ENCODE measurements at places on chromosomes 4 and X. TPM values are rescaled to one million over a fixed set of nuclear protein-coding genes. Genes with fewer than 3 reads are reported as not detected.

FABP2 gene
- not detected for total RNA-seq

SLBP gene
- 39.0 TPM for total RNA-seq

SRPX2 gene
- not detected for total RNA-seq

GDPD2 gene
- total RNA-seq, result not detected

RHOXF2 gene
- total RNA-seq, result not detected

PHEX gene
- total RNA-seq, result under 0.01 TPM

IL15 gene
- 4.0 TPM for total RNA-seq

PLP1 gene
- not detected for total RNA-seq

BEX2 gene
- 41.7 TPM for total RNA-seq

MAGED2 gene
- total RNA-seq, result 109 TPM

OPN1MW3 gene
- total RNA-seq, result not detected

SLITRK4 gene
- 1.1 TPM for total RNA-seq

TNMD gene
- not detected for total RNA-seq

AFF2 gene
- total RNA-seq, result 2.7 TPM

P2RY4 gene
- 0.81 TPM for total RNA-seq

PFKFB1 gene
- total RNA-seq, result 0.27 TPM

KLHL13 gene
- total RNA-seq, result 10.0 TPM

KIAA1210 gene
- total RNA-seq, result not detected

RHOXF1 gene
- not detected for total RNA-seq

BEX1 gene
- 10.0 TPM for total RNA-seq

PLAC1 gene
- 0.27 TPM for total RNA-seq

ZNF141 gene
- total RNA-seq, result 11.0 TPM

SCRG1 gene
- not detected for total RNA-seq

MCTS1 gene
- 7.3 TPM for total RNA-seq

CXCR3 gene
- 0.27 TPM for total RNA-seq

EOLA2 gene
- total RNA-seq, result 21.5 TPM

LGI2 gene
- total RNA-seq, result not detected

GRIA3 gene
- not detected for total RNA-seq

CXorf49B gene
- total RNA-seq, result not detected

LDB2 gene
- total RNA-seq, result under 0.01 TPM

FAM9C gene
- total RNA-seq, result not detected

NLGN3 gene
- total RNA-seq, result 1.3 TPM

NLGN4X gene
- total RNA-seq, result under 0.01 TPM

All from hematopoietic multipotent progenitor cell (in vitro differentiated cells).